ENCODE measurements at places on chromosomes 11 and 22.

DNA sequence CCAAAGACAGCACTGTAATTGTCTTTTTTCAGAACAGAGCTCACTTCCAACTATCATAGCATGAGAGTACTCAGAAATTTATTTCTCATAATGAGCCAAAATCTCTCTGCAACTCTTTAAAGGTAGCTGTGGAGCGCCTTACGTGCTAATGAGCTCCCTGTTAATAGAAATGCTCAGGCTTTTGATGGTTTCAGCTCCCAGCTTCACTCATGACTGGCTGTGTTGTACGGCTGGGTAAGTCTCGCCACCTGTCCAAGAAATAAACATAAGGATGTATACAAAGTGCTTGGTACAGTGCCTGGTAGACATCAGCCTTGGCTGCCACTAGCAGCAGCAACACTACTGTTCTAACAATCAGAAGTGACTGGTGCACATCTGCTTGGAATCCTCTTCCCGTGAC lies 109.4 kb downstream of the LDLRAD3 start:
- no peak for DNase-seq

DNA sequence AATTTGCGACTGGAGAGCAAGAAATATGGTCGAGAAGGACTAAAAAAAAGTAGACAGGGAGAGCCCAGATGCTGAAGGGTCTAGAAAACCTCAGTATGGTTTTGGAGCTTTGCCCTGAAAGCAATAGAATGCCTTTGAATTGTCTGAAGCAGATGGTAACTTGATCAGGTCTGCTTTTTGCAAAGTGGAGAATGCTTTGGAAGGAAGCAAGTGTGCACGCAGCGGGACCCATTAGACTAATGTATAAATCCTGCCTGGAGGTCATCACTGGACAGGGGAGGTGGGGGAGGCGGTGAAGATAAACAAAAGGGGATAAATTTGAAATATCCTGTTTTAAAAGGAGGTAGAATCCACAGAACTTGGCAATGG lies 757 bp upstream of the HINFP start:
- no peak for DNase-seq

GRCh38 chr22:23213581-23214334 lies 33.4 kb downstream of the BCR start:
- no peak for DNase-seq

GRCh38 chr11:6110011-6110410 lies 2.5 kb downstream of the OR56B4 start:
- no peak for DNase-seq

- no peak for DNase-seq
Measured at GRCh38 chr11:95149651-95150364, 60.2 kb downstream of the ENDOD1 start.

DNA sequence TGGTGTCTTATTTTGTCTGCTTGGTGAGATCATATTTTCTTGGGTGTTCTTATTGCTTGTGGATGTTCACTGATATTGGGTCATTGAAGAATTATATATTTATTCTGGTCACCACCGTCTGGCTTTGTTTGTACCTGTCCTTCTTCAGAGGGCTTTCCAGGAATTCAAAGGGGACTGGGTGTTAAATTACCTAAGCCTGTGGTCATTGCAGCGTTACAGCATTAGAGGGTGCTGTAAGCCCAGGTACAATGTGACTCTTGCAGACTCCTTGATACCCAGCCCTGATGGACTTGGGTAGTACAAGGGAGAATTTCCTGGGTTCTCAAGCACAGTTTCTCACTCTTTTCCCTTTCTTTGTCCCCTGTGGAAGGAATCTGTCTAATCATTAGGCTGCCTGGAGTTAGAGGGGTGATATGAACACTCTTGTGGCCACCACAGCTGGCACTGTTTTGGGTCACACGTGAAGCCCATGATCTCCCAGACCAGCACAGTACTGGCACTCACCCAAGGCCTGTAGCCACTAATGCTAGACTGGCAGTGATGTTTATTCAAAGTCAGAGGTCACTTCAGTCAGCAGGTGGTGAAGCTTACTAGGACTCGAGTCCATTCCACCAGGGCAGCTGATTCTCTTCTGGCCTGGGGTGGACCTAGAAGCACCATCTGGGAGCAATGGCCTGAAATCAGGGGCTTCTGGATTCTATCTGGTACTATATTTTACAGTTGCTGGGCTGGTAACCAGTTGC lies 56.1 kb upstream of the NARS2 start:
- no peak for DNase-seq

GRCh38 chr11:33448461-33449130 lies 191.4 kb downstream of the HIPK3 start:
- DNase-seq, result no peak

DNA sequence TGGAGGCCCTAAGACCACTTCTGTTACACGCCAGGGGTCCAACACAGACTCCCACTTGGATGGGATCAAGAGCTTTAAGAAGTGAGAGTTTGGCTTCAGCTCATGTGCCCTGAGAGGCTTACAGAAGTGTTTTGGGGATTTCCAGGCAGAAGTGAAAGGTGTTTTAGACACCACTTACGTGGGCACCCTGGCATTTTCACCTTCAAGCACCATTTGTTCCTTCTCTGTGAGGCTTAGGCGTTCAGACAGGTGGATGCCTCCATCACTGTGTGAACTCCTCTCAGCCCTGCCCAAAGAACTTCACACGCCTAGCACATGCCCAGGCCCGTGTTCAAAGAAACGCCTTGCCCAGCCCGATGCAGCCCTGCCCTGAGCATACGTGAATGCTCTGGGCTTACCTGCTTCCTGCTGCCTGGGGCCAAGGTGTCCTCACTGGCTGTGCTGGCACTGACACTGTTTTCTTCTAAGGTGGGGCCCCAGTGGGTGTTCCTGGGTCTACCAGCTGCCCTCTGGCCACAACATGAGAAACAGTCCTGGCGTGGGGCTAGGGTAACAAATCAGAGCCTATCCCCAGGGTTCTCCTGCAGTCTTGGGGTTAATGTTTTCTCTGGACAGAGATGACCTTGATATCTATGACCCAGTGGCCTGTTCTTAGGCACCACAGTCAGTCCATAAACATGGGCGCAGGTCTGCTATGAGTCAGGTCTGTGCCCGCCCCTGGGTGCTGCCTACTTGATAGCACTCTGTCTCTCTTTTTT lies 34.0 kb downstream of the AMPD3 start:
- no peak for DNase-seq

DNA sequence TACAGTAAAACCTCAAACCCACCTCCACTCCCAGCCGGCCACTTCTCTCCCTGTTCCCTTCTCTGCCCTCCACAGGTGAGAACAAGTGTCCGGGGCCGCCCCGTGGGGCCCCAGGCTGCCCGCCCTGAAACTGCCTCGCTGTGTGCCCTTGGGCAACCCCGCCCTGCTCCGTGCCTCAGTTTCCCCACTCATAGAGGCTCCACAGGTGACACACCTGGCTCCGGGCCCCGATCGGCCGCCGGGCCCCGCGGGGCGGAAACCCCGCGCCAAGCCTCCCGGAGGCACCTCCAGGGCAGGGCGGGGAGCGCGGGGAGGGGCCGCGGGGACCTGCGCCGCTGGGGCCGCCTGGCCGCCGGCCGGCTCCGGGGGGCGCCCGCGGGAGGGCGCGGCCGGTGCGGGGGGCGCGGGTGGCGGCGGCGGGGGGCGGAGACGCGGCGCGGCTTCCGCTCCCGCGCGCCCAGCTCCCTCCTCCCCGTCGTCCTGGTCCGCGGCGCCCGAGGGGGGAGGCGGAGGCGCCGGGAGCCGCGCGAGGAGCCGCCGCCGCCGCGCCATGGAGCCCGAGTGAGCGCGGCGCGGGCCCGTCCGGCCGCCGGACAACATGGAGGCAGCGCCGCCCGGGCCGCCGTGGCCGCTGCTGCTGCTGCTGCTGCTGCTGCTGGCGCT lies at the start of gene LRP5:
TSS of gene LRP5 (plus strand) at position 475 of the 663 bp plus-strand sequence. CDS start at position 599, 124 bp downstream.
- no peak for DNase-seq

DNA sequence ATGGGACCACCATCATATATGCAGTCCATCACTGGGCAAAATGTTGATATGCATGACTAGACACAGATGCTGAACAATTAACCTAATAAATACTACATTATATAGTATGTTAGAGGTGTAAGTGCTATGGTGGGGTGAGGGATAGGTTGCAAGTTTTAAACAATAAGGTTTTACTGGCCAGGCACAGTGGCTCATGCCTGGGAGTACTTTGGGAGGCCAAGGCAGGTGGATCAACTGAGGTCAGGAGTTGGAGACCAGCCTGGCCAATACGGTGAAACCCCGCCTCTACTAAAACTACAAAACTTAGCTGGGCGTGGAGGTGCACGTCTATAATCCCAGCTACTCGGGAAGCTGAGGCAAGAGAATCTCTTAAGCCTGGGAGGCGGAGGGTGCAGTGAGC lies 28.1 kb downstream of the F2 start:
- no peak for DNase-seq

DNA sequence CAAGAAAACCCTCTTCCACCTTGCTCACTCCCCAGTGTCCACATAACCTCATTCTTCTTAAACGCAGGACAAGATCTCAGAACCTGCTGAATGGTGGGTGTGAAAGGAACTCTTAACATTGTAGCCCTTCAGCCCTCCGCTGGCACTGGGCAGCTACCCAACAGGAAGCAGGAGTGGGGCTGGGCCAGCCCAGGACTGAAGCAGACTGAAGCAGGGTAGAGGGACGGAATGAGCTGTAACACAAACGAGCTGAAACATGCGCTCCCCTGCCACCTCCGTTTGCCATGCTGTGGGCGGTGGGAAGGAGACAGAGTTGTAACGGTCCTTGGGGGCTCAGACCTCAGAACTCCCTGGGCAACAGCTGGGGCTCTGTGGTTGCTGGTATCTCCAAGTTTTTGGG lies 23.6 kb downstream of the NPAT start:
- no peak for DNase-seq

DNA sequence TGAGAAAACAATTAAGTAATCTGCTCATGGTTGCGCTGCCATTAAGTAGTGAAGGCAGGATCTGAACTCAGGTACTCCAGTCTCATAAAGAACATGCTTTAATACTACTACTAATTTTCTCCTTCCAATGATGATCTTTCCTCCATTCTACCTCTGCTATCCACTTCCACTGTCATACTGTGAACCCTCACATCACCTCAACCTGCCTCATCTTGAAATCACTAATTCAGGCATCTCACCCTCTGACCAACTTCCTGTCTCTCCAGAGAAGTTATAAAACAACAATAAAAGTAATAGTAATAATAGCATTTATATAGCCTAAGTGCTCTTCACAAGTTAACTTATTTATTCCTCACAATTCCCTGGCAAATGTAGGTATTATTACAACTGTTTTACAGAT lies 57.1 kb upstream of the PSMA1 start:
- DNase-seq, result no peak

All from inflammatory macrophage (primary cell).